ENCODE measurements at places on chromosomes 1 and 21.

GRCh38 chr1:88079036-88079435 is 605.0 kb upstream of the PKN2 start:
- DNase-seq, result no peak

GRCh38 chr1:56286506-56286905 is 292.9 kb downstream of the PLPP3 start:
- DNase-seq, result no peak

- DNase-seq, result no peak
Observed at GRCh38 chr1:41305576-41306363, 55.5 kb upstream of the FOXO6 start.

GRCh38 chr1:209870151-209870831 is 42.5 kb downstream of the UTP25 start:
- DNase-seq, result no peak

- no peak for DNase-seq
Observed at GRCh38 chr1:92924501-92924900, 36.8 kb downstream of the DIPK1A start.

GRCh38 chr1:88645886-88646285 is 38.2 kb upstream of the PKN2 start:
- DNase-seq, result no peak

- no peak for DNase-seq
Observed at GRCh38 chr1:213492161-213493041, 441.4 kb downstream of the RPS6KC1 start.

DNA sequence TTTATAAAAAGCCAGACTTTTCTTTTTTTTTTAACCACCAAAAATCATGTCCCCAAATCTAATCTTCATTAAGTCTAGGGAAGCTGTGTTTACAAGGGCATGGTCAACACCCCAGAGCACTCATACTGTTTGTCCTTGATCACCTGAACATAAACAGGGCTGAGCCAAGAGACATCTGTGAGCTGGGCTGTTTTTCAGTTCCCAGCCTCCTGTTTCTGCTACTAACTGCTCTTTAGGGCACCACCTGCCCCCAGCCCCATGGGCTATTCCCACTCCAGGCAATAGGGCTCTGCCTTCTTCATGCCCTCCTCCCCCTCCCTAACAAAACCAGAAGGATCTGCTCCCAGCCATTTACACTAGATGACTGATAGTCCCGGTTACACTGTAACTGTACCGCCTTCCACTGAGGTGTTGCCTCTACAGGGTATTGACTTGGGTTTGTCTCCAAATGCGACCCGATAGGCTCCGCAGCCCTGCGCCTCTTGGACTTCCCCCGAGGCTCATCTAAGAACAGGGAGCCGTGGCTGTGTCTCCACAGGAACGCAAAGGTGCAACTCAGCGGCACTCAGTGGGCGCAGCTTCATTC is 11.7 kb upstream of the SLC26A9 start:
- no peak for DNase-seq

DNA sequence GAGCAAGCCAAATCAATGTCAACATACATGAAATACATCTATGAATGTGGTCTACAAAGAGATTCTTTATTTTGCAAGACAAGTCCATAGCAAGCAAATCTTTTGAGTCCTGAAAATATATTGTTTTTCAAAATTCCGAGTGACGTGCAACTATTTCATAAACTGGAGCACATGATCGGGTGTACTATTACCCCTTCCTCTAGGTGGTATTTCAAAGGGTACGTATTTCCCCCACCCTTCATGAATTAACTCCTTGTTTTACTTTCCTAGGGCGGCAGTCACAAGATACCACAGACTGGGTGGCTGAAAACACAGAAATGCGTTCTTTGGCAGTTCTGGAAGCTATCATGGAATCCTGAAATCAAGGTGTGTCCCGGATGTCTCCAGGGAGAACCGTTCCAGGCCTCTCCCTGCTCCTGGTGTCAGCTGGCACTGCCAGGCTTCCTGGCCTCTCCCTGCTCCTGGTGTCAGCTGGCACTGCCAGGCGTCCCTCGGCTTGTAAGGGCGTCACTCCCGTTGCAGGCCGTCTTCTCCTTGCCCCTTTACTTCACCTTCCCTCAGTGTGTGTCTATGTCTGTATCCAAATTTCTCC is 55.3 kb downstream of the RIPK4 start:
- no peak for DNase-seq

GRCh38 chr1:23483321-23484252 is at the start of gene ASAP3:
TSS of gene ASAP3 (minus strand) at chr1:23484179. CDS start at chr1:23484133, 46 bp downstream.
- no peak for DNase-seq

- DNase-seq, result no peak
Observed at GRCh38 chr1:23978805-23979204, 1.3 kb downstream of the SRSF10 start.

All from SHP77 treated with DMSO at 0.1 percent for 48 hours (cell line).